ENCODE measurements at places on chromosomes 7 and 10.

DNA sequence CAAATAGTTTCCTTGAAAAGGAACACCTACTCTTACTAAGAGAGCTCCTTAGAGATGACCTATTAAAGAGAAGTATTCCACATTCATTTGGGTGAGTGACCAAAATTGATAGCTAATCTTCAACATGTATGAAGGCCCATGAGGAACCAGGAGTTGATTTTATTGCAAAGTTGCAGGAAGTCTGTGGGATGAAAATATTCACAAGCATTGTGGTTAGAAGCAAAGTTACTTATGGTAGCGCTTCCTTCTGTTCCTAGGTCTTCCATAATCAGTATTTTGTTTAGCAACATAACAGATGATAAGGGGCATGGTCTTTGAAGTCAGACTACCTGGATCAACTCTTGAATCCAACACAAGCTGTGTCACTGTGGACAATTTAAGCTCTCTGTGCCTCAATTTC, 164.5 kb downstream of the DGKB start:
- no peak for DNase-seq

DNA sequence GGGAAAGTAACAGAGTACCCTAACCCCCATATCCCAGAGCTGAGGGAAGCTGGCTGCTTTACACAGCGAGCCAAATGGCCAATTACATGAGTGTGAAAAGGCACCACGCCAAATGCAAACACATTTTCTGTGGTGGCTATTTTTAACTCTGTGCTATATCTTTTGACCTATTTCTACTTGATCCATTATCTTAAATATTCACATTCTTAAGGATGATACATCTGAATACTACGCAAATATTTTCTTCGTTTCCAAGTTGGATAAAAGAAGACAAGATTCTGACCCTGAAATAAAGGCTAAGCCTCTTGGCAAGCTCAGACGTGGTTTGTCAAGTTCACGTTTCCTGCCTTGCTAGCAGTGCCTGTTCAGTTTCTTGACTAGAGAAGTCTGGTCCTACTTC, 146.7 kb upstream of the TMEM196 start:
- DNase-seq: no peak

- no peak for DNase-seq
Observed at GRCh38 chr10:95815701-95816240, 59.8 kb downstream of the ENTPD1 start.

DNA sequence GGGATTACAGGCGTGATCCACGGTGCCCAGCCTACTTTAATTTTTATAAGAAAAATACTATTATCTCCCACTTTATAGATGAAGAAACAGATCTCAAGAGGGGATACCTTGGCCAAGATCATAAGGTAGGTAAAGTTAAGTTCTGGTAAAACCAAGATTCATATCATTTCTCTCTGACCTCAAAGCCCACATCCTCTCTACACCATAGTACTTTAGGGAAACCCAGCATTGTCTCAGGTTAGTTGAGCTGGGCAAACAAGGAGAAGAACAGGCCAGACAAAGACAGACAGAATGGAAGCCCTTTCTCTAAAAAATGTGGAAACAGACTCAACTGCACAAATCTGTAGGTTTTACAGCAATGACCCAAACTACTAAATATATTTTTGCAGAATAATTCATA, 197.7 kb upstream of the FRMD4A start:
- no peak for DNase-seq

DNA sequence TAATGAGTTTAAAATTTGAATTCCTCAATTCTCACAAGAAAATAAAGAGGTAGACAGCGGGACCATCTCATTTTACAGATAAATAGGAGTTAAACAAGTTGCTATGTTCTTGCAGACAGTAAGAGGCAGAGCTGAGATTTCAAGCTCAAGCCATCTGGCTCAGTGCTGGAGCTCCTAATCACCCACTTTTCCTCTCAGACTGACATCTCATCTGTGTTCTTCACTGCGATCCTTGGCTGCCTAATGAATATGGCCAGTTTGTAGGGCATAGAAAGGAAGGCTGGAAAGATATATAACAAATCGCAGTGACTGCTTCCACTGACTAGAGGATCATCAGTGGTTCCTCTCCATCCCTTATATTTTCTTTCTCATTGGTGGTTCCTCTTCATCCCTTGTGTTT, 151.2 kb downstream of the MPP7 start:
- DNase-seq: no peak

DNA sequence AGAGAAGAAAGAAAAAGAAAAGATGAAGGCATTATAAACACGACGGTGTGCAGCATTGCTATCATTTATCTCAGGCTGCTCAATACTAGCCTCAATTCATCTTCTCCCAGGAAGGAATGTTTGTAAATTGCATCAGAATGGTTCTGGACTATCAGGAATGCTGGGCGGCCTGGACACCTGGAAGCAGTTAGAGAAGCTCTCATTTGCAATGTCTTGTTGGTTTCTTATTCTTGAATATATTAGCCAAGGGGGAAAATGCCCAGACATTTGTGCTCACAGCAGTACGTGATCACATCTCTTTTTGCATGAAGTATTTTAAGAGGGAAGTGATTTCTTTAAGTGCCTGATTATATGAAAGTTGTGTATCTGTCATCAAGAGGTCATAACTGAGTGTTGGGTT, 85.6 kb upstream of the IMMP2L start:
- DNase-seq: no peak

GRCh38 chr10:46268076-46268881, 18.5 kb upstream of the ANTXRL start:
- DNase-seq: no peak

GRCh38 chr7:94088560-94088959, 84.4 kb upstream of the BET1 start:
- DNase-seq: no peak

DNA sequence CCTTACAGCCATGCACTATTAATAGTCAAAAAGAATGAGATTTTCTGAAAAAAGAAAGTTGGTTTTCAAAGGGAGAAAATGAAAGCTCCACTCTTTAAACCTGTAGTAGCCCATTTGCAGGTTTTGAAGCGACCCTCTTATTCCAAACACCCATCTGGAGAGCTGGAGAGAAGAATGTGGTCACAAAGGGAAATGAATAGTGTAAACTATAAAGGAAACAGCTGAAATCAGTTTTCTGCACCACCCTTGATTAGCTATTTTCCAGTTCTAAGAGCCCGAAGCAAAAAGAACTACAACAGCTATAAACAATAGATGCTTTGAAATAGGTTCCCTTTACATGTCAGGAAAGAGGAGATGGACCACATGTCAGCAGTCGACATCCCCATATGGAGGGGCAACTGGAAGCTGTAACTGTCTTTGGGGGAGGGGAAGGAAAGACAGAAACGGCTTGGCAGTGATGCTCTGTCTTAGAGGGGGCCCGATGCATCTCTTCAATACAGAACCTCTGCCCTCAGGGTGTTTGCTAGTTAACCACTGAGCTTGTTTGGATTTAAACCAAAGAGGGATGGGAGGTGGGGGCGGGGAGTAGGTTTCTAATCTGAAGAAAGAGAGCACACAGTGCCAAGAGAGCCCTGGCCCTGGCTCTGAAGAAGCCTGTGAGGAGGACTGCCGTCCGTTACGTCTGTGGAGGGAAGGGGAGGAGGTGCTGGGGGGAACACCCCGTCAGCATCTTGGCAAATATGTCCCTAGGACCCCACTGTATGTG, 55.3 kb downstream of the CPVL start:
- no peak for DNase-seq

GRCh38 chr10:29280488-29280840, 8.4 kb upstream of the LYZL1 start:
- no peak for DNase-seq

DNA sequence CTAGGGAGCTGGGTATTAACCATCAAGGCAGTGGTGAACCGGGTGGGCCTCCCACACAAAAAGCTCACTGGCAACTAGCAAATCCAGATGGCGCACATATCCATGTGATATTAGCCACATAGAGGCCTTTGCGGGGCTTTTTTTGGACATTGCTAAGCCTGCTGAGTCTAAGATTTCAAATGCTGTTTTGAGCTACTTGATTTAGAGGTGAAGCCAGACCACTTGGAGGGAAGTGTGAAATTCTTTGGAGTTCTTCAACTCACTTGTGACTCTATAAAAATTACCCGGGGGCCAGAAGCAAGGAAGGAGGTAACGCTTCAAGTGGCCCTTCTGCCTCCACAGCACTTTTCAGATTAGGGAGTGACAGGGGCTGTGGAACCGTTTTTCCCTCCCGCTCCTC, 619.8 kb upstream of the GALNT17 start:
- no peak for DNase-seq

GRCh38 chr10:74071157-74071556, 73.2 kb downstream of the VCL start:
- no peak for DNase-seq

DNA sequence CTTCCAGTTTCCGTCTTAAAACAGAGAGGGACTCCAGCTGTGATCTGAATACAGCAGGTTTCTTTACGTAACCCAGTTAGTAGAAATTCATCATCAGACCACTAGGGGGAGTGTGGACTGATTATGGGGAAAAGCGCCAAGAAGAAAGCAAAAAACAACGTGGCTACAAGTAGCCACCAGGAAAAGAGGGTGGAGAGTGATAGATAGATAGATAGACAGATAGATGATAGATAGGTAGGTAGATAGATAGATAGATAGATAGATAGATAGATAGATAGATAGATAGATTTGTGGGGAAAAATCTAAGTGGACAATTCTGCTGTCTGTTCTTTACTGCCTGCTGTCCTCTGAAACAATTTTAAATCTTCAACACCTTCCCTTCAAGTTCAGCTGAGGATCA, 12.7 kb upstream of the AKR1B10 start:
- DNase-seq: no peak

DNA sequence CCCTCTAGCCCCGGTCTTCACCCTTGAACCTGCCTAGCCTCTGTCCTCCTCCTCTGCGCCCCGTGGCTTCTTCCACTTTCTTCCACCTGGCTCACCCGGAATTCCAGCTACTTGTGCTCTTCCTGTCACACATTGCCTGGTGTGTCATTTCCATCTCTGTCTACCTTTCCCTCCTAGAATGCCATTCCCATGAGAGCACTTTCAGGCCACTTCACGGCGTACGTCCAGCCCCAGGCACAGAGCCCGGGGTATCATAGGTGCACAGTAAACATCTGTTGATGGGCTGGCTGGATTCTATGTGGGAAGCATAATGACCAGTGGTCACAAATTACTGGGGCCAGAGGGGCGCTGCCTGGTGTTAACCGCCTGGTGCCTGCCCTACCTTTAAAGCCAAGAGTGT, 161.3 kb downstream of the CUX1 start:
- DNase-seq: no peak

DNA sequence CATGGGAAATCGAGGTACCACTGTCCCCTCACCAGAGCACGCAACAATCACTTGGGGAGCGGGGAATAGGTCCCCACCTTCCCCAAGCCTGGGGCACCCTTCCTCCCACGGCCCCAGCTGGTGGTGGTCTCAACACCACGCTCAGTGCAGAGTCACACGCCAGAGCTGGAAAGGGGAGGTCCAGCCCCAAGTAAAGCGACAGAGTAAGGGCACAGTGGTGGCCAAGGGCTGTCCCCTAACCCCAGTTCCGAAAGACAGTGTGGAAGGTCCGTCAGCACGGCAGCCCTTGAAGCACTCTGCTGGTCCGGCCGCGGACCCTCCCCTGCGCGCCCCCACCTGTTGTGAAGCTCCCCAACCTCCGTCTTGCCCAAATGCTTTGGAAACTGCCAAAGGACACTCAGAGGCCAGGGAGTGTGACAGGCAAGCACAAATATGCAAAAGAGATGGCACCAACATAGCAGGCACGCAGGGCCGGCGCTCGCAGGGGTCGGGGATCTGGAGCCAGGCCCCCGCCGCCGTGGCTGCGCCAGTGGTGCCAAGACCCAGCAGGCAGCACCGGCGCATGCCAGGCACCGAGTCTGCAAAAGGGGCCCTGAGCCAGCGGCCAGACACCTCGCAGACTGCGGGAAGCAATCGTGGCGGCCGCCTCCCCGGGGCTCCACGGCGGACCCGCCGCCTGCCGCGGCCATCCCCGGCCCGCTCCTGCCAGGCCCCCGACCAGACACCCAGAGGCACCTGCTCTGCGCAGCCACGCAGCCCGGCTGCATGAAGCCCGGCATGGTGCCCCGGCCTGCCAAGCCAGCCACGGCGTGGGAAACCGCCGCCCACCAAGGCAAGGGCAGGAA, 51.6 kb upstream of the SRRM3 start:
- no peak for DNase-seq

DNA sequence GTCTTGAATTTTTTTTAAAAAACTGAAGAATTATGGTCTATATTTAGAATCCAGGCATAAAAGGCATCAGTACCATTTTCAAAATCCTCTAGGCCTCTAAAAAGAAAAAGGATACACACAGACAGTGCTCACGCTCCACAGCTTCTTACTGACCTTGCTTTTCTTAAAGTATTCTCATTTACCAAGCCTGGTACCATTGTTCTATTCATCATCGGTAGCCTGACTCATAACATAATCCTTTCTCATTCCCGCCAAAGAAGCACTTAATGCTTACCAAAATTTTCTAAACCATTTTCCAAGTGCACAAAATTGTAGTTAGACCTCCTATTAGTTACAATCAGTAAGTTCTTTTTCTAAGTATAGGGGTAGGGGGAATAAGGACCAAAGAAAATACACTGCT, 54.6 kb downstream of the ATE1 start:
- DNase-seq: no peak

DNA sequence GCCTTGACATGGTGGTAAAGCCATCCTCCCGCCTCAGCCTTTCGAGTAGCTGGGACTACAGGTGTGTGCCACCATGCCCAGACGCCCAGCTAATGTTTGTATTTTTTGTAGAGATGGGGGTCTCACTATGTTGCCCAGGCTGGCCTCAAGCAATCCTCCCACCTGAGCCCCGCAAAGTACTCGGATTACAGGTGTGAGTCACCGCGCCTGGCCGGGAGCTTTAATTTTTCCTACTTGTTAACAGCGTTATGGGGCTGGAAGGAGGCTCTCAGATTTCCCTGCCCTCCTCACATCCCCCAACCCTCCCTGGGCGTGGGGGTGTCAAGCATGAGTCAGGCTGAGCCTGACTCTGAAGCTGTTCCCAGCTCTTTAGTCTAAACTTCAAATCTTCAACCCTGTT, 8.3 kb downstream of the ALKBH4 start:
- no peak for DNase-seq

DNA sequence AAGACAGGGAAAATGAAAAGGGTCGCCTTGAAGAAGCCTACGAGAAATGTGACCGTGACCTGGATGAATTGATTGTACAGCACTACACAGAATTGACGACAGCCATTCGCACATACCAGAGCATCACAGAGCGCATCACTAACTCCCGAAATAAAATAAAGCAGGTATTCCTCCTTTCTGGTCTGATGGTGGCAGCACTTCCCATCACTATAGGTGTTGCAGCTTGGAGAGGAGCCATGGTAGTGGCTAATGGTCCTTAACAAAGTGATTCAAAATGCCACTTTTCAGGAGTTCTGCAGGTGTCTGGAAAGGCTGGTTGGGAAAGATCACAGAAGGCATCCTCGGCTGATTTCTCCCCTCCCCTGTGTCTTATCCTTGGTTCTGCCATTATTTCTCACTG, 22.1 kb downstream of the EXOC4 start:
- DNase-seq: no peak

- no peak for DNase-seq
Observed at GRCh38 chr10:119319161-119319919, 112.0 kb downstream of the GRK5 start.

- DNase-seq: no peak
Observed at GRCh38 chr10:102819054-102819453, 18.2 kb downstream of the CYP17A1 start.
